Stimulated activated CD4-positive, alpha-beta T cell treated with anti-CD3 and anti-CD28 coated beads, TNF-alpha, amount 100 ng/mL, for 48 hours (primary cell): ENCODE measurements at places on chromosomes 2 and 18.

GRCh38 chr18:29003194-29003593 lies 826.3 kb upstream of the CDH2 start:
- DNase-seq, result no peak

GRCh38 chr18:54150226-54150625 lies 74.2 kb downstream of the MBD2 start:
- no peak for DNase-seq

- DNase-seq, result no peak
These were observed 14.9 kb downstream of the DPP4 start for GRCh38 chr2:162058973-162059668.

- DNase-seq, result no peak
These were observed 10.9 kb upstream of the MYOM1 start for GRCh38 chr18:3230401-3231334.

- no peak for DNase-seq
These were observed 378.9 kb downstream of the NBAS start for GRCh38 chr2:15182275-15182674.

DNA sequence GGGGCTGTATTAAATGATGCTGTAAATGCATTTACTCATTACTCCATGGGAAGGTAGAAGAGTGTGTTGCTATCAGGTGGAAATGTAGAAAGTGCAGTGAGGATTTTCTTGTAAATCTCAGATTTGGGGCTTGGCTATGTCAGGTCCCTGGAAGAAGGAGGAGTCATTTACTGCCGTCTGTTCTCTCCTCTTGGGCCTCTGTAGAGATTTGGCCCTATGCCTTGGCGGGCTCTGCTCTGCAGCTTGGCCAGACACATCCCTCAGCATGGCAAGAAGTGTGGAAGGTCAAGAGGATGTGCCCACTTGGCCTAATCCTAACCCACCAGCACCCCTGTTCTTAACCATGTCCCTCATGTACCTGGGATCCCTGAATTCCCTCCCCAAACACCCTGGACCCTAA lies 6.7 kb downstream of the IL1R1 start:
- DNase-seq, result no peak

GRCh38 chr18:63210521-63210920 lies 109.0 kb downstream of the BCL2 start:
- no peak for DNase-seq

DNA sequence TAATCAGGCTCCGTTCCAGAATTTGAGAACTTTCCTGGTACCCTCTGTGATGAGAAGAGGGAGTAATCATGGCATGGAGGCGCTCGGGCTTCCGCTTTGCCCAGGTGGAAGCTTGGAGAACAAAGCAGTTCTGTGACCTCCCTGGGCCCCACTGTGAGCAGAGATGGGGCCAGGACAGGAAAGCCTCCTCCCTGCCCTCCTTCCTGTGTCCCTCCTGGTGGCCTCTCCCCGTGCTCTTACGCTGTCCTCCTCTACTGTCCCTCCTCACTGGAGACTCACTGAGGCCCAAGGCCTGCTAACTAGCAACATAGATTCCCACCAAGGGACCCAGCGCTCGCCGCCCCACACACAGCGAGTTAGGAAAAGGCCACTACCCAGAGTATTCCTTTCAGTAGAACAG lies 119.8 kb downstream of the MAPK4 start:
- no peak for DNase-seq

DNA sequence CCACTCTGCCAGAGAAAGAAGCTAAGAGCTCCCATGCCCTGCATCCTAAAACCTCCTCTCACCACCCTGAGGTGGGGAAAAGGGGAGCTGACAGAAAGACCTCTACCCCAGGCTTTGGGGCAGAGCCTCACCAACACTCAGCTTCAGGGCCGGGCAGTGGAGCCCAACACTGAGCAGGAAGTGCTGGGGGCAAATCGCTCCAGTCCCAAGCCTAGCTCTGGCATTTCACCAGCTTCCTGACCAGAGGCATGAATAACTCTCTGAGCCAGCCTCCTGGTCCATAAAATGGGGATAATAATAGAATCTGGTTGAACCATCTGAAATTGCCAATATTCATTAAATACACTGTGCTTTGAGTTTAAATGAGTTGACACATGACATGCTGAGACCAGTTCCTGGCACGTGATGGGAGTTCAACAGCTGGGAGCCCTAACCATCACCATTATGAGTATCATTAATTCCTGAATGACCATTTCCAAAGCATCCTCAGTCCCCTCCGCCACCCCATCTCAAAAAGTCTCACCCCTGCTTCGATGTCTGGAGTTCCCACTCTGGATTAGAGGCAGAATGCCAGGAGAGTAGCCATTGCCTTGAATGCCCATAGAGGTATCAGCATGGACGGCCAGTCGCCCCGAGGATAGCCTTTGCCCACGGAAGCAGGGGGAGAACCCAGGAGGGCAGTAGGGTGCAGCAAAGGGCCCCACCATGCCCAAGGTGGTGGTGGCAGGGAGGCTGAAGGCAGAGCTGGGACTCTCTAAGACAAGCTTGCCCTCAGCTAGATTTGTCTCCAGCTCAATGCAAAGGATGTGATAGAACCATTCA lies 153.4 kb downstream of the TNS1 start:
- no peak for DNase-seq

- no peak for DNase-seq
These were observed 138.0 kb downstream of the EPHA4 start for GRCh38 chr2:221434142-221434541.
